ENCODE measurements at places on chromosomes 1 and 21.

DNA sequence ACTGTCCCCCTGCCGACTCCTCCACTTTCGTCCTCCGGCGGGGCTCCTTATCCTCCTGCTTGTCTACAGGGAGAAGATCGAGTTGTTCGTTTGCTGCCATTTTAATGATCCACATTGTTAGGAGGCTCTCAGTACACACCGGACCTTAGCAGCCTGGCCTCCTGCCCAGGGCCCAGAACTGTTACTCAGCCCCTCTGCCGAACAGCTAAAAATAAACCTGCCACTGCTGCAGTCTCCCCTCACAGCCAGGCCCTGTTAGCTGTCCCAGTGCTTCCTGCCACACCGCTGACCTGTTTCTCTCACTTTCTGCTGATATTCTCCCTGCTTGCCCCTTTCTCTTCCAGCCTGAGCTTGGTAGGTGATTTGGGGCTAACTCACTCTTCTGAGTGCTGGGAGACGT lies 8.3 kb downstream of the MAPKAPK2 start:
- no peak overlapping the region for H3K4me3 ChIP-seq
- peak; percentile 85 for DNase-seq
- H3K4me1 ChIP-seq = peaks cover 68% of the 10 kb centered on the region
- no peaks in the 10 kb centered on the region for H3K27me3 ChIP-seq
- peak overlapping the region; percentile 71 for H3K27ac ChIP-seq
- peaks cover 21% of the 10 kb centered on the region for H3K36me3 ChIP-seq

- no peak overlapping the region for H3K27ac ChIP-seq
- no peaks in the 10 kb centered on the region for H3K27me3 ChIP-seq
- DNase-seq = no peak
- H3K4me1 ChIP-seq = peaks cover 39% of the 10 kb centered on the region
- peaks cover 43% of the 10 kb centered on the region for H3K36me3 ChIP-seq
- H3K4me3 ChIP-seq = no peak overlapping the region
Measured at GRCh38 chr1:203140743-203141520, 13.4 kb downstream of the ADORA1 start.

DNA sequence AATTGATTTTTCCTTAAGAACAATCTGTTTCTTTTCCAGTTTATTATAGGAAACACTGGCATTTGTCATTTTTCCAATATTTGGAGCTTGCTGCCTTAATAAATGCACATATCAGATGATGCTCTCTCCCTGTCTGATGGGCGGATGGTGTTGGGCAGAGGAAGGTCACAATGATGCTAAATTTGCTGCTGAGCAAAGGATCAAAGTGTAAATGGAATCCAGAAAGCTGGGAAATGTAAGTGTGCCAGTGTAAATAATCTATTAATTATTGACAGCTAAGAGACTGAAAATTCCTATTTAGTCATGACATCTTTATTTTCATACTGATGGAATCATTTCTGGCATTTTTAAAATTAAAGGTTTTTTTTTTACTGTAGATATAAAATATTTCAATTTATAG lies 243.2 kb downstream of the PTBP2 start:
- H3K4me3 ChIP-seq = no peak overlapping the region
- no peaks in the 10 kb centered on the region for H3K36me3 ChIP-seq
- no peak for DNase-seq
- no peaks in the 10 kb centered on the region for H3K27me3 ChIP-seq
- peaks cover 4% of the 10 kb centered on the region for H3K4me1 ChIP-seq

DNA sequence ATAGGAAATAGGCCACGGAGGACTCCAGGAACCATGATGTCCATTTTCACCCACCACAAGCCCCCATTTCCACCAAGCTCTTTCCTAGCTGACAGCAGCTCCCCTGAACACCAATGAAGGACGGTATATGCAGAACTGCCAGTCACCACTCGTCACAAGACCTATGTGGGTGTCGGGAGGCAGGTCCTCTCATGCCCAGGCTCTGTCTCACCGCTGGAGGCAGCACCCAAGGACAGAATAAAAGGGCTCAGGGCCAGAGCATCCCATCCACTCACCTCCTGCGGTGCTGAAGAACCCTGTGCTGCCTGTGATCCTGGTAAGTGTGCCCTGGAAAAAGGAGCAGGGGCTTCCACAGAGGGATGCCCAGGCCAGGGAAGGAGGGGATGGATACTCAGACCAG lies at the start of gene LCE1F:
TSS of gene LCE1F (plus strand) at position 266 of the 400 bp plus-strand sequence. CDS start 1,232 bp downstream, outside the sequence.
- H3K36me3 ChIP-seq = no peaks in the 10 kb centered on the region
- no peak for DNase-seq
- H3K27ac ChIP-seq = no peak within 1 kb of the TSS
